Sciatic nerve (tissue), 2 donors: ENCODE measurements at places on chromosomes 1 and 21. TPM values are rescaled to one million over a fixed set of nuclear protein-coding genes. Genes with fewer than 3 reads are reported as not detected.

PRAMEF7 gene
- total RNA-seq = not detected

PDZK1 gene
- total RNA-seq = 0.58 TPM

GRCh38 chr1:162671664-162672410 lies 39.6 kb downstream of the DDR2 start:
- no peak for DNase-seq

DNA sequence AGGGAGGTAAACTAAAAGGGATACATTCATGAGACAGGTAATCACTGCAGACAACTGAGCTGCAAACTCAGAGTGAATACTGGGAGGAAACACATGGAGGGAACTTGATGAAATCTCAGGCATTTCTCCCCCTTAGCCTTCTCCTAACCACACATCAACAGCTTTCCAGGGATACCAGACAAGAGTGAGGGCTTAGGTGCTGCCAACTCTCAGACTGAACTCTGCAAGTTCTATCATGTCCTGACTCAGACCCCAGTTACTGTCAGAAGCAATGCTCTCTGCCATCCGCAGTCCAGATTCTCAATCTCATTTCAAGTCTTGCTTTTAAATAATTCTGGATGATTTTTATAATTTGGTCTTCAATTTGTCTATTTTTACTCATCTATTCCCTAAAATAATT lies 267.3 kb downstream of the LTN1 start:
- DNase-seq = no peak
